ENCODE measurements at places on chromosomes 6 and 20. TPM values are rescaled to one million over a fixed set of nuclear protein-coding genes. Genes with fewer than 3 reads are reported as not detected.

DNA sequence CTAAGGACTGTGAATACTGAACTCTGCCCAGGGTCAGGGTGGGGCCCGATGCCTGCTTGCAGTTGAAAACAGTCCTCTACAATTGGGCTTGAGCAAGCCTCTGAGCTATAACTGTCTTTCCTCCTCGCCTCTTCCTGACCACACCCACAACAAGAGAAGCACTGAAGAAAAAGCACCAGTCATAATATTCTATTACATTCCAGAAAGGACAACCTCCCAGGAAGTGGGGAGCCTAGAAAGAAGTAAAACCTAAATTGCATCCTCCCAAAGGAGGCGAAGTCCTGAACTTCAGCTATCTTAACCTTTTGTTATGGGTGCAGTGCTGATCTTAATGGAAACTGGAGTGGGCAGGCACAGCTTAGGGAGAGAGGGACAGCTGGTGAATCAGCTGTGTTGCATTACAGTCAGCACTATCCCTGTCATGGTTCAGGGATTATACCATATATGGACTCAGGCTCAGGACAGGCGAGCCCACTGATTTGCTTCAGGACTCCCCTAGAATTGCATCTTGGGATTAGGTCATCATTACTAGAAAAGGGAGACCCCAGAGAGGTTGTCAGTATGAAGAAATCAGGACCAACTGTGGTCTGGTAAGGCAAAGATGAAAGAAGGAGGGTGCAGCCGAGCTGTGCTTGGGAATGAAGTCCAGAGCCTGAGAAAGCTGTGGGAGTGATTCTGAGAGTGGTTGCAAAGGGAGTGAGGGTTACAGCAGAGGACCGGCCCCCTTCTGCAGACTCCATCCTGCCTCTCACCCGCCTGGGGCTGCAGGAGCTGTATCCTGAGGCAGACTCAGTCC is 18.3 kb upstream of the TRAM2 start:
- DNase-seq = no peak

GRCh38 chr6:147666255-147666654 is 157.8 kb downstream of the SAMD5 start:
- no peak for DNase-seq

DNA sequence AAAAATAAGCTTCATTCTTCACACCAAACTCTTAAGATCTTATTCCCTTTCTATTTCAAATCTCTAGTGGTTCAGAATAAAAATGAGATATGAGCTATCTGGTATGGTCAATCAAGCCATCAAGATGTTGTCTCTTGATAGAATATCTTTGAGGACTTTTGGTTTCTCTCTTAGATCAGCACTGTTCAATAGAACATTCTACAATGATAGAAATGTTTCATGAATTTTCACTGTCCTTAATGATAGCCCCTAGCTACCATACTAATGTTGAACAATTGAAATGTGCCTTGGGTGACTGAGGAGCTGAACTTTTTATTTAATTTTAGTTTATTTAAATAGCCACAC is 24.1 kb upstream of the HINT3 start:
- no peak for DNase-seq

GRCh38 chr6:65280060-65280459 is 427.0 kb downstream of the EYS start:
- DNase-seq = no peak

GRCh38 chr20:62529896-62530642 is 54.3 kb upstream of the GATA5 start:
- no peak for DNase-seq

Gene OOEP
- not detected for total RNA-seq

Gene COQ3
- total RNA-seq = 6.2 TPM
